ENCODE measurements at places on chromosomes 6 and 20.

- no peak for DNase-seq
Observed at GRCh38 chr20:42610070-42610469, 579.6 kb downstream of the PTPRT start.

- DNase-seq, result peak; percentile 87
Observed at GRCh38 chr6:422433-423054, 31.0 kb downstream of the IRF4 start.

DNA sequence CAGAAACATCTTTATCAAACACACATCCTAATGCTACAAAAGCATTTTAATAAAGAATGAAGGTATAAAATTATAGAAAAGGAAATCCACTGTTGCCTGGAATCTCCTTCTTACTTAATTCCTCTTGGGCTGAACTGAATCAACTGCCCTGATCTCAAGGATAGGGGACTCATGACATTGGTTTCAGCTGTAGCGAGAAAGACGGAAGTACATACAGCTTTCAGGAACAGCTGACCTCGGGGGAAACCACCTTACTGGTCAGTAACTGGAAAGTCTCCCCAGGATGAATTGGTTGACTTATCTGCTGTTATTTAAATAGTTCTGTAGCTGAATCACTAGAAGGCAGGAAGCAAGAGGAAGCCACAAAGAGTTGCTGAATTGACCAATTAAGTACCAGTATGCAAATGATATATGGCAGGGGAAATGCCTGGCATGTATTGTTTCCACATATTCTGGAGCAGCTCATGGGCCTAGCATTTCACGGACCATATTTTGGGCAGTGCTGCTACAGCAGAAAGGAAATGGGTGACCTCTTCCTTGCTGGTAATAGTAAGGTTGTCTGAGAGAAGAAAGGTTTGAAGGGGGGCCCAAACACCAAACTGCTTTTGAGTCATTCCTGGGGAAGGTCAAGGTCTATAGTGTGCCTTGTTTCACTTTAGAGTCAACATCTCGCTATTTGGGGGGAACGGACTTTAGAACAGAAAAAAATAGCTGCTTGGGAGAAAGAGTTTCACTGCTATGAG, 43.7 kb upstream of the MAP7 start:
- peak; percentile 70 for DNase-seq

DNA sequence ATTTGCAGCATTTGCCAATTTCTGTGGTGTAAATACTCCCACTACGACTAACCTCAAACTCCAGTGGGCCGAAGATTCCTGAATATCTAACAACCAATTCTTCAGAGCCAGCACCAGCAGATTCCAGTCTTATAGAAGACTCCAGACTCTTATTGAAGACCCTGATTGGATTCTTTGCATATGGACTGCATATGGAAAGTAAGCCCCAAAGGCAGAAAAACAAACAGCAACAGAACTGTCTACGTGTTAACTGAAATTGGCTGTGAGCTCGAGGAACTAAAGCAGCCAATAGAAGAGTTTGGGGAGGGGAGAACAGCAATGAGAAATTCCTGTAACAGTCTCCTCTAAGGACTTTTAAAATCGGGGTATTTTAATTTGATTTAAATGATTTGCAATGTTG, 19.7 kb upstream of the NRSN1 start:
- no peak for DNase-seq

GRCh38 chr20:35284992-35285805, 627 bp upstream of the EIF6 start:
- no peak for DNase-seq

GRCh38 chr6:167807756-167808155, 19.0 kb upstream of the AFDN start:
- no peak for DNase-seq

DNA sequence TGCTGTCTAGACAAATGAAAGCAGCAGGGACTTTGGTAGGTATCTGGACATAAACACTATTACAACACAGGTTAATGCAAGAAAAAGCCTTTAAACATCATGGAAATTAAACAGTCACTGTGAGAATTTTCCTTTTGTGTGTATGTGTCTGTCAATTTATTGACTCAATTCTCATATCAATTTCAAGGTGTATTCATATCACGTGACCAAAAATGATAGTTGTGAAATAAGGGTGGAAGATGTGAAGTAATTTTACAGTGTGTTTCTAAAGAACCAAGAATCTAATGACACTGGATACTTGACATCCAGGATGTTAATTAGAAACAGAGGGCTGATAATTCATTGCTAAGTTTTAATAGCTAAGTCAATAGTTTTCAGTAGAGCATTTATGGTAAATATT, 244.0 kb downstream of the TMEM242 start:
- no peak for DNase-seq

DNA sequence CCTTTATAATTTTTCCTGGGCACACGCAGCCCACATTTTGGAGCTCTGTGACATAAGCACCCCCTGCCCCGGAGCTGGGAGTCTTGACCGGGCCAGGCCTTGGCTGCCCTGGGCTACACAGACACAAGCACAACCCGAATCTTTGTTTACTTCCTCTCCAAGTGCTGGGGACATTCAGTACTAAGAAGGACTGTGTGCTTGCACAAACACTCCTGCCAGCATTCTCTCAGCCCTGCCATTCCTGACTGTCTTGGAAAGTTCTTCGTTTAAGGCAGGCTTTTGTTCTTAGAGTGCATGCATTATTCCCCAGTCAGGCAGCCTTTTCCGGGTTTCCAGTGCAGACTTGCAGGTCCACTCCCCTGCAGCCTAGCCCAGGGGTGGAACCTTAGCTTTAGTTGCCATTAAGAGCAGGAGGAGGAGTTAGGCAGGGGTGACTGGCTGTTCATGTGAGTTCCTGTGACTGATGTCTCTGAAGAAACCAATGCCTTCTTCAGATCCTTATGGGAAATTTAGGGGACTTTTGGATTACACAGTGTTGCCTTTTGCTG, 28.6 kb downstream of the FOXO3 start:
- DNase-seq, result no peak

DNA sequence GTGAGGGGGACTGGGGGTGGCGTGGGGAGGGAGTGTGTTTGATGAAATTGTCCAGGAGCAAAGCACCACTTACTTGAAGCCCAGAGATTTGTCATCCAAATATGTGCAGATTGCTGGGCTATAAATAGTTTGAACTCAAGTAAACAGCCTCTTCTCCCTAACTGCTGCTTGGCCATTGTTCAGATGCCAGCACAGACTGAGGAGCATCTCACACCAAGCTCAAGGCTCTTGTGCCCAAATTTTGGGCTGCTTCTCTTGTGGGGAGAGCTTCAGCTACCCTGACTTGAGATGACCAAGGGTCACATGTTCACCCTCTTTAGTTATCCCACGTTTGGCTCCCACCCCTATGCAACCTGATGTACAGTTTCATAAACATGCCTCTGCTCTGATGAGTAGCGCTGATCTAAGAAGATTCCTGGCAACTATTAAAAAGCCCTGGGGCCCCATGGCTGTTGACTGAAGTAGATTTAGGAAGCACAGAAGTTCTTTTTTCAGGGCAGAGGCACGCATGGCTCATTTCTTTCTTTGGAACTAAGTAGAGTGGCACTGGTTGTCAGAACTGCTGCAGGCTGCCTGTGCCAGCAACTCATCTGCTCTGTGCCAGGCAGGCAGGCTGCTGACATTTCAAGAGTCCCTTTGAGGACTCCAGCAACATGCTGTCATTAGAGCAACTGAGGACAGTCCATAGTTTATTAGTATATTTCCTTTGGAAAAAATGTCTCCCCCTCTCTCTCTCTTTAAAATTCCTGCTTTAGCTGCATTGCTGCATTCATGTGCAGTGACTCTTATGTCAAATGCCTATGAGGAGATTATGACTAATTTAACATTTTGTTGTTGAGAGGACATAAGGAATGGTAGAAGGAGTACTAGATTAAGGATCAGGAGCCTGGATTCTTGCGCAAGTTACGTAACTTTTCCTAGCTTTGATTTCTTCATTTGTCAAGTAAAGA, 9.6 kb upstream of the PKIG start:
- DNase-seq, result no peak

DNA sequence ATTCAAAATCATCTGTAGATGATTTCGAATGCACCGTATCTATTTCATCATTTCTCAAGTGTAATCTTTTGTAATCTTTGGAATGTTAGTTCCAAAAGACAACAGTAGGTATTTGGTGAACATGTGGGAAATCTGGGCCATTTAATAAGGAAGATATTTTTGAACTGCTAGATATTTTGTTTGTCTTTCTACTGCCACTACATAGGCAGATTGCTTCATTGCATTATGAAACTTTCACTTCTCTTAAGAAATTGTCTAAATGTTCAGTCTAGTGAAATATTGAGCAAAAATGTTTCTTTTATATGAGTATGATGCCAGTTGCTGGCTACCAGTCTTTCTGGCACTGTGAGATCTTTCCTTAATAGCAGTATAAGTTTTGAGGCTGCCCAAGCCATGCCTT, 527.8 kb upstream of the RNF217 start:
- DNase-seq, result no peak

DNA sequence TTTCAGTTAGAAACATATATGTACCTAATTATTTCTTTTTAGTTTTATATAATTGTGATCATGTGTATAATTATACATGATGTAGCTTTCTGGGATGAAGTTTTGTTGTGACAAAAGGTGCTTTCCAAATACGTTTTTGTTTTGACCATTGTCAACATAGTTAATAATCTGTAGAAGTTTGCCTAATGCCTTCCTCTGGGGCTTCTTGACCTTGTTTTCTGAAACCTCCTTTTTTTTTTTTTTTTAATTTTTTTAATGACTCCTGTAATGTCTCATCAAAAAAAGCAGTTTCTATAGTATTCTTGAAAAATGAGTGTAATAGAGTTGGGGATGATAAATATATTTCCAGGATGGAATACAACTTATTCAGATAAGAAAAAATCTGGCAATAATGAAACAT, 434.7 kb upstream of the SOX4 start:
- DNase-seq, result no peak

- no peak for DNase-seq
Observed at GRCh38 chr6:90955246-90955645, 368.4 kb upstream of the MAP3K7 start.

DNA sequence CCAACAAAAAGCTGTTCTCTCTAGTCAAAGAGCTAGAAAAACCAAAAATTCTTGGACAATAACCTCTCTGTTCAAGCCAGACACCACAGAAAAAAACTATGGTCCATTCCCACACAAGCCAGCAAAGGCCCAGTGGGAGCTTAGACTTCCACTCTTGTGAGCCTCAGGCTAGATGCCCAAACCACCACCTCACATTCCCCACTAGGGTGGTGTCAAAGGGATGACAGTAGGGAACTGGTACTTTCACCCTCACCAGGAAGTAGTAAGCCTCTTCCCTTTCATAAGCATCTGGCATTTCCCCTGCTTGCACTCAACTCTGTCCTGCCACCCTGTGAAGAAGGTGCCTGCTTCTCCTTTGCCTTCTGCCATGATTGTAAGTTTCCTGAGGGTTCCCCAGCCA, 58.4 kb upstream of the RNF217 start:
- DNase-seq, result no peak

DNA sequence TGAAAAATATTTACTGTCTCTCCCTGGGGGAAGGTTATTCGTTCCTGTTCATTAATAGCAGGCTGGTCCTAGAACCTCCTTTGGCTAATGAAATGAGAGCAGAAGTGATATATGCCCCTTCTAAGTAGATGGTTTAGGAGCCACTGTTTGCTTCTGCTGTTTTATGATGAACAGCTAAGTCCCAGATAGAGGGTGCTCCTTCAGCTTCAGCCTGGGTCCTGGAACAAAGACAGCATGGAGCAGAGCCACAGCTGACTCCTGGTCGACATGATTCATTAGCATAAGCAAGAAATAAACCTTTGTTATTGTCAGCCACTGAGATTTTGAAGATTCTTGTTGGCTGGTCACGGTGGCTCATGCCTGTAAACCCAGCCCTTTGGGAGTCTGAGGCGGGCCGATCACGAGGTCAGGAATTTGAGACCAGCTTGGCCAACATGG, 47.8 kb upstream of the ARMC2 start:
- no peak for DNase-seq

DNA sequence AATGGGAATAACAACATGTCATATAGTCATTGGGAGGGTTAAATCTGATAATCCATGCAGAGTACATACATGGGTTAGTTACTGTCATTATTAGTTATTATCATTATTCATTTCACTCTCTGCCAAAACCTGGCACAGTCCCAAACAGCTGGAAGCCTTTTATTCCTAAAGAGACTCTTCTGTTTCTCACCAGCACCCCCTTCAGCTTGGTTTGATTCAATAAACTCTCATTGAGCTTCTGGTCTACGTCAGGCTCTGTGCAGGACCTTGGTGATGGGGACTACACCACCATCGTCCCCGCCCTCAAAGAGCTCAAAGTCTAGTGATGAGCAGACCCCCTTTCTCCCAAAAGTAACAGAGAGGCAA, 2.3 kb downstream of the KCNK15 start:
- no peak for DNase-seq

DNA sequence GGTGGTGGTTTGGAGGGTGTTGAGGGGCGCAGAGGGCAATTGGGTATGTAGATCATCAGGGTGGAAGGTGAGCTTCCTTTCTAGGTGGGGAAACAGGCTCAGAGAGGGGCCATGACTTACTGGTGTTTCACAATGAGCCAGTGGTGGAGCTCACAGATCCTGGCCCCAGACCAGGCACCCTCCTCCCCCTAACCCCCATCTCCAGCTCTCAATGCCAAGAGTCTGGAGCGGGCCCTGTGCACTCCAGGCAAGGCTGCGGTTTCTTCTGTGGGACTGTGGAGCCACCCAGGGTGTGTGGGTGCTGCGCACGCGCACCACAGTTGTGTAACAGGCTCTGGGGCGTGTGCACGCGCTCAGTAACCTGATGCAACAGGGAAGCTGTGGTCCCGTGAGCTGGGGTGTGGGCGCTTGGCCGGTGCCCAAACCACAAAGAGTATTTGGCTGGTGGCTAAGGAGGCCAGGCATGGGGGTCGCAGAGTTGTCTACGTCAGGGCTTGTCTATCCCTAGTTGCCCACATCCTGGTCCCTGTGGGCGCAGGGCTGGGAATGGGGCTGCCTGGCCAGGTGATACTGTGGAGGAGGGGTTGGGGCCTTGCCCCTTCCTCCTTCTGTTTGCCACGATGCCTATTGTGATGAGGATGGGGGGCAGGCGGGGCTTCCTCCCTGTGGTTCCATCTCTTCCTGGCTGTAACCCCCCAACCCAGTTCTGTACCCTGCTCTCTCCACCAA, 37.5 kb upstream of the MRPS18A start:
- peak; percentile 90 for DNase-seq

DNA sequence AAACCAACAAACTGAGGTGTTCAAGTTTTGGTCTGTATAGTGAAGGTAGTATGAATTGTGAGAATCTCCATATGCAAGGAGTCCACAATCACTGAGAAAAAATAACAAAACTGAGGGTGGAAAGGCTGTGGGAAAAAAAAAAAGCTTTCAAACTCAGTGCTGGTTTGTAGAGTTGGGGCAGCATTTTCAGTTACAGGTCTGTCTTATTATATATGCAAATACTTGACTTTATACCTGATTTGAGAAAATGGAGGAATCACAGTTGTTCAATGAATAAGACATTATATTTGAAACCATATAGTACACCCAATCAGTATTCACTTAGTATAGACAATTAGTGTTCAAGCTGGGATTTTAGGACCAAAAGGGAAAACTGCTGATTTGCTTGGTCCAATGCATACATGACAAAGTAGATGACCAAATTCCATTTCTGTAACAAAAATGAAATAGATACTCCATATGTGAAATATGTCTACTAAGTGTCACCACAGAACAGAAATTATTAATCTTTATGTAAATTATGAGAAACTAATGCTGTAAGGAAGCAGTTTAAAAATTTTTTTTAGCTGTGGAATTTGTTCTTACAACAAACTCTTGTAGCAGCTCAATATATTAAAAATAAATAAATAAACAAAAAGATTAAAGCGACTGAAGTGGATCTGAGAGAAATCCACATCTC, 187.7 kb downstream of the ASCC3 start:
- DNase-seq, result no peak
